Panc1 (cell line): ENCODE measurements at places on chromosomes 13 and 19.

- H3K27me3 ChIP-seq = no peaks in the 10 kb centered on the region
- H3K36me3 ChIP-seq = no peaks in the 10 kb centered on the region
- H3K27ac ChIP-seq = no peak overlapping the region
- peaks cover 3% of the 10 kb centered on the region; the same call in 1 of the 2 replicates for H3K4me1 ChIP-seq
- no peak for DNase-seq
Measured at GRCh38 chr13:46595885-46596275, 42.9 kb downstream of the LRCH1 start.

- no peak for DNase-seq
- no peaks in the 10 kb centered on the region for H3K36me3 ChIP-seq
- H3K27me3 ChIP-seq = no peaks in the 10 kb centered on the region
- H3K27ac ChIP-seq = no peak overlapping the region
Measured at GRCh38 chr13:22018836-22019210, 347.9 kb downstream of the FGF9 start.

- no peak for DNase-seq
- H3K4me1 ChIP-seq = no peaks in the 10 kb centered on the region
- H3K27ac ChIP-seq = no peak overlapping the region
Measured at GRCh38 chr13:96652506-96652905, 341.8 kb downstream of the OXGR1 start.

- H3K27ac ChIP-seq = no peak overlapping the region
- no peaks in the 10 kb centered on the region for H3K27me3 ChIP-seq
- H3K36me3 ChIP-seq = no peaks in the 10 kb centered on the region; the same call in 1 of the 2 replicates
- H3K4me3 ChIP-seq = no peak overlapping the region
Measured at GRCh38 chr19:49823472-49823871, 5.4 kb downstream of the MED25 start.

- H3K27ac ChIP-seq = no peak overlapping the region
- H3K36me3 ChIP-seq = no peaks in the 10 kb centered on the region
- no peak for DNase-seq
- H3K4me3 ChIP-seq = no peak overlapping the region
- no peaks in the 10 kb centered on the region for H3K4me1 ChIP-seq
Measured at GRCh38 chr13:50599927-50600326, 243.6 kb downstream of the DLEU7 start.

- no peaks in the 10 kb centered on the region for H3K27me3 ChIP-seq
- no peak overlapping the region for H3K27ac ChIP-seq
- no peak overlapping the region for H3K4me3 ChIP-seq
- DNase-seq = no peak
Measured at GRCh38 chr13:88926890-88927502, 1255.8 kb downstream of the SLITRK5 start.

DNA sequence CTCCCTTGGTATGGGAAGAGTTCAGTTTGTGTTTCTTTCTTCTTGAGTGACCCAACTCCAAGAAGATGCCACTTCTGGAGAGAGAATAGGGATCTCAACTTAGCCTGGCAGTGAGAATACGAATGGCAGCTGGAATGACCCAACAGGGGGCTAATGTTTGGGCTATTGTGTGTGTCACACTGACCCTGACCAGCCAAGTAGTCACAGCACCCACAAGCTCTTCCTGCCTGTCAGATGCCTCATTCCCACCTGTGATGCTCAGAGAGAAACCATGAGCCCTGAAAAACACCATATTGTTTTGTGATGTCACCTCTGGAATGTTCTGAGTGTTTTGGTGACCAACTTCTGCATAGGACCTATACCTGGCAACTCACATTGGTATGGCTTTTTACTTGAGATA lies at the start of gene CBY2:
CBY2 (plus strand) TSS at position 233 of the 400 bp plus-strand sequence; CDS start at position 304, 71 bp downstream.
- H3K27ac ChIP-seq = no peak within 1 kb of the TSS
- H3K4me3 ChIP-seq = no peak within 1 kb of the TSS
- H3K36me3 ChIP-seq = no peaks in the 10 kb centered on the region; the same call in 1 of the 2 replicates
- H3K27me3 ChIP-seq = no peaks in the 10 kb centered on the region; the same call in 1 of the 2 replicates
- no peaks in the 10 kb centered on the region for H3K4me1 ChIP-seq

- no peak for DNase-seq
- no peak overlapping the region for H3K4me3 ChIP-seq
- no peaks in the 10 kb centered on the region for H3K4me1 ChIP-seq
- no peak overlapping the region for H3K27ac ChIP-seq
- no peaks in the 10 kb centered on the region for H3K36me3 ChIP-seq
Measured at GRCh38 chr19:19740755-19741154, 7.8 kb upstream of the ZNF14 start.

DNA sequence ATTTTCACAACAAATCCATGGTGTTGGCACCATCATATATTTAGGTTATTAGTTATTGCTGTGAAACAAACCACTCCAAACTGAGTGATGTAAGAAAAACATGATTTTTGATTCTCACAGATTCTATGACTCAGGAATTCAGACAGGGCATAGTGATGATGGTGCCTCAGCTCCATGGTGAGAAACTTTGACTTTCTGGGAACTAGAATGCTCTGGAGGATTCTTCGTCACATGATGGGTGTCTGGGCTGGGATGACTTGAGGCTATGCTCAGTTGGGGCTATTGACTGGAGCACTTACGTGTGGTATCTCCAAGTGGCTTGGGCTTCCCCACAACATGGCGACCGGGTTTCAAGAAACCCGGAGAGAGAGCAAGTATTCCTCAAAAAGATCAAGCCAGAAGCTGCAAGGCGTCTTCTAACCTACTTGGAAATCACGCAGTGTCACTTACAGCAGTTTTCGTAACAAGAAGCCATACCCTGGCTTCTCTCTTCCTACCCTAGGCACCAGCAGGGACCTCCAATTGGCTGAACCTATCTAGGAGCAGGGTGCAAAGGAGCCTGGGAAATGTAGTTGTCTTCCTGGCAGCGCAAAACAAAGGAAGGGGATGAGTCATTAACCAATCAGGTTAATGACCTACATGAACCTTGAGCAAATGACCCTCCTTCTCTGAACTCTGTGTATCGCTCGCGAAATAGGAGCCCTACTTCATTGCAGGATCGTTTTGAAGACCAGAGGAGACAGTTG lies 22.4 kb downstream of the VAV1 start:
- no peaks in the 10 kb centered on the region for H3K27me3 ChIP-seq
- no peaks in the 10 kb centered on the region for H3K4me1 ChIP-seq
- no peaks in the 10 kb centered on the region for H3K36me3 ChIP-seq
- no peak overlapping the region for H3K4me3 ChIP-seq
